ENCODE measurements at places on chromosomes 7 and 10.

GRCh38 chr10:15863323-15863722 is 3.0 kb upstream of the MINDY3 start:
- H3K27ac ChIP-seq: no peak overlapping the region
- no peaks in the 10 kb centered on the region for H3K36me3 ChIP-seq
- peaks cover 4% of the 10 kb centered on the region for H3K4me1 ChIP-seq
- no peak overlapping the region for H3K4me3 ChIP-seq
- peaks cover 20% of the 10 kb centered on the region for H3K27me3 ChIP-seq

DNA sequence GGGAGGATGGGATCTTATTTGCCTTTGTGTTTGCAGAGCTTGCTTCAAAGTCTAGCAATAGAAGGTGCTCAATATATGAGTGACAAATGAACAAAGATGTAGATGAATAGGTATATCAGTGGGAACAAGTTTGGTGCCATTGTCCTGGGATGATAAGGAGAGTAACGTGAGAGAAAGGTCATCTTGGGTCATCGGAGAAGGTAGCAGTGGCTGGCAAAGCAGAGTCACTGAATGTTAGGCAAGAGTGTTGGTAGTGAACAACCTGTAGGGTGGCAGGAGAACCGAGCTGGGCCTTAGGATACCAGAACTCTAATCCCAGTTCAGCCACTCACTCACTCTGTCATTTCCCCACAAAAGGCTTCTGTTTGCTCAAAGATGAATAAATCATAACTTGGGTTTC is 87.2 kb downstream of the CCDC71L start:
- no peak overlapping the region for H3K27ac ChIP-seq
- no peaks in the 10 kb centered on the region for H3K36me3 ChIP-seq
- DNase-seq: no peak
- no peaks in the 10 kb centered on the region for H3K27me3 ChIP-seq
- no peaks in the 10 kb centered on the region for H3K4me1 ChIP-seq

- no peaks in the 10 kb centered on the region for H3K27me3 ChIP-seq
- no peak overlapping the region for H3K27ac ChIP-seq
- H3K36me3 ChIP-seq: no peaks in the 10 kb centered on the region
- DNase-seq: no peak
- no peaks in the 10 kb centered on the region for H3K4me1 ChIP-seq
- no peak overlapping the region for H3K4me3 ChIP-seq
Measured at GRCh38 chr10:110345286-110345685, 40.6 kb upstream of the SMNDC1 start.

DNA sequence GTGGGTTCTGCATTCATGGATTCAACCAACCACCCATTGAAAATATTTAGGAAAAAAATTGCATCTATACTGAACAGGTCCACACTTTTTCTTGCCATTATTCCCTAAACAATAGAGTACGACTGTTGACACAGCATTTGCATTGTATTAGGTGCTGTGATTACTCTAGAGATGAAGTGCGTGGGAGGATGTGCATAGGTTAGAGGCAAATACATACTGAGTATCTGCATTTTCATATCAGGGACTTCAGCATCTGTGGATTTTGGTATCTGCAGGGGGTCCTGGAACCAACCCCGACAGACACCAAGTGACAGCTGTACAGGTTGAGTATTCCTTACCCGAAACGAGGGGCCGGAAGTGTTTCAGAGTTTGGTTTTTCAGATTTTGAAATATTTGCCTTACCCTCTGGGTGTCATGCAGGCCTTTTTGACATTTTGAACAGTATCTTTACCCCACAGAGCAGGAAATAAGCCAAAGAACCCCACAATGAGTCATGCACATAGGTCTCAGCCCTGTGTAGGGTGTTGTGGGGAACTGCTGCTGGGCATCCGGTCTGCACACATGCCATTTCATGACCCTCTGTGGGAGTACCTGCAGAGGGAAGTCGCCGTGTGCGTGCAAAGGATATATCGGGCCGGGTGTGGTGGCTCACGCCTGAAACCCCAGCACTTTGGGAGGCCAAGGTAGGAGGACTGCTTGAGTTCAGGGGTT is 14.5 kb downstream of the NUDT5 start:
- peaks cover 32% of the 10 kb centered on the region for H3K36me3 ChIP-seq
- H3K27me3 ChIP-seq: no peaks in the 10 kb centered on the region
- DNase-seq: peak; percentile 16
- H3K4me3 ChIP-seq: no peak overlapping the region
- peaks cover 8% of the 10 kb centered on the region for H3K4me1 ChIP-seq
- peak overlapping the region; percentile 1 for H3K27ac ChIP-seq

DNA sequence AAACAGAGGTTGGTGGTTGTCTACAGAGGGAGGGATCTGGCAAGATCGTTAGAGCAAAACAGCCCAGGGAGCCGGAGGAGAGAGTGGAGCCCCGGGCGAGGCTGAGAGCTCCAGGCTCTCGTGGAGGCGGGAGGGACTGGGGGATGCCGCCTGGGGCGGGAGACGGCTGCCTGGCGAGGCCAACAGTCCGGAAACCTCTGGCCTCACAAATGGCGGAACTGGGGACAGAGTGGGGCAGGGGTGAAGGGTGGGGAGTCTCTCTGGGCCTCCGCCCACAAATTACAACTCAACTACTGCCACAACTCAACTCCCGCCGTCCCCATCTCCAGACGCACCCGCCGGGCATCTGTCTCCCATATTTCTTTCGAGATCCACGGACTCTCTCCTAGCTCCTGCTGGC is 47.7 kb downstream of the CLEC2L start:
- H3K4me1 ChIP-seq: no peaks in the 10 kb centered on the region
- no peak for DNase-seq
- no peak overlapping the region for H3K4me3 ChIP-seq
- H3K27me3 ChIP-seq: no peaks in the 10 kb centered on the region
- H3K27ac ChIP-seq: no peak overlapping the region
- no peaks in the 10 kb centered on the region for H3K36me3 ChIP-seq

Data from astrocyte (in vitro differentiated cells and primary cell).